ENCODE measurements at places on chromosomes 7 and 10. TPM values are rescaled to one million over a fixed set of nuclear protein-coding genes. Genes with fewer than 3 reads are reported as not detected.

GRCh38 chr10:90723416-90724068, 134.3 kb downstream of the HTR7 start:
- no peak for DNase-seq

- DNase-seq = no peak
Observed at GRCh38 chr7:116614499-116615262, 57.3 kb upstream of the MET start.

DNA sequence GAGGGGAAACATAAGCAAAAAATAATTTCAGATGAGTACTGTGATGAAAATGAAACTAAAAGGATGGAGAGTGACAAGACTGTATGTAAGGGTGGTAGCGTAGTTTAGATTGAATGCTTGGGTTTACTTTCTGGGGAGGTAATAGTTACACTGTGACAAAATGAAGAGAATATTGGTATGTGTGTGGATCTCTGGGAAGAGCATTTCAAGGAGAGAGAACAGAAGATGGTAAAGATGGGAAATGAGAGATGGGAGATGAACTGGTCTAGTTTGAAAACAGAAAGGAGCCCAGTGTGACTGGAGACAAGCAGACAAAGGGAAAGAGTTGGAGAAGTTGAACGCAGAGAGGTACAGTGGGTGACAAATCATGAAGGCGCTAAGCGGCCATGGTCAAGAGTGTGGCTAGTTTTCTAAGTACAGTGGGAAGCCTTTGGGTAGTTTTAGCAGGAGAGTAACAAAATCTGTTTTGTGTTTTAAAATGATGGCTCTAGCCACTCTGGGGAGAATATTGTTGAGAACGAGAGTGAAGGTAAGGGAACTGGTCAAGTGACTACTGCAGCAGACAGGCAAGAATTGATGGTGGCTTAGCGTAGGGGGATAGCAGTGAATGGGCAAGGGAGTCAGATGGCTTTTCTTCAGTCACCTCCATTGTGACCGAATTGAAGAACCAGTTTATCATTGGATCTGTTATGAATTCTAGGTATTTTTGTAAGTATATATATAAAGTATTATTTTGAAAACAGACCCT, 22.6 kb downstream of the PALS2 start:
- no peak for DNase-seq

GRCh38 chr10:101631821-101632475, 43.8 kb downstream of the DPCD start:
- no peak for DNase-seq

- no peak for DNase-seq
Observed at GRCh38 chr7:17142831-17143541, 155.5 kb upstream of the AHR start.

GNAT3 gene
- not detected for polyA plus RNA-seq

RASA4 gene
- 54.5 TPM for polyA plus RNA-seq

All from BJ (cell line).